ENCODE measurements at places on chromosomes 1 and 21.

GRCh38 chr1:93056214-93056613, 22.9 kb upstream of the MTF2 start:
- DNase-seq = peak; percentile 55

DNA sequence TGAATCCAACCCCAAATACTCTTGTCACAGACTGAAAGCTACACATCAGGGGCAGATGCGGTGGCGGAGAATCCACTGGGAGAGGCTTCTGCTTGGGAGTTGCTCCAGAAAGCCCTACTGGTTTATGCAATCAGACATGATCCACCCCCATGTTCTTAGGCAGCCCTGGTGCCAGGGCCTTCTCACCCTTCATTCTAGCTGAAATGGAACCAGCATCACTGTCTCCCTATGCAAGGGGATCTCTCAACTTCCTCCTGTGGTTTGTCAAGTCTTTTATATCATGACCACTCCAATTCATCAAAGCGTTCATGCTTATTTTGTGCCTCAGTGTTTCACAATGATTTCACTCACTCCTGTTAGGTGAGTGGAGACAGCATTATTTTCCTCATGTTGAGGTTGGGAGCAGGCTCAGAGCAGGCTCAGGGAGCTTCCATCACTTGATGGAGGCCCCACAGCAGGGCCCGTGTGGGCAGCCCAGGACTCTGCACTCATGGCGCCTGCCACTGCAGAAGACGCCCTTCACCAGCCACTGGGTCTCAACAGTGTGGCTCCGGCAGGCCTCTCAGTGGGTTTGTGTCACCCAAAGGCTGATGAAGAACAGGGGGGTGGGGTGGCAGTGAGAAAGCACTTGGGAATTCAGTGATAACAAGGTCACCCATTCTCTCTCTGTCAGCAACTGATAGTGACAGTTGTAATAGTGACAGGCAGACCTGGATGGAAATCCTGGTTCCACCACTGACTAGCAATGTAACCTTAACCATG, 67.1 kb downstream of the CD58 start:
- DNase-seq = no peak

GRCh38 chr21:25581582-25581981, 25.7 kb downstream of the MRPL39 start:
- no peak for DNase-seq

GRCh38 chr21:41207401-41208375, 39.7 kb downstream of the BACE2 start:
- DNase-seq = peak; percentile 76

DNA sequence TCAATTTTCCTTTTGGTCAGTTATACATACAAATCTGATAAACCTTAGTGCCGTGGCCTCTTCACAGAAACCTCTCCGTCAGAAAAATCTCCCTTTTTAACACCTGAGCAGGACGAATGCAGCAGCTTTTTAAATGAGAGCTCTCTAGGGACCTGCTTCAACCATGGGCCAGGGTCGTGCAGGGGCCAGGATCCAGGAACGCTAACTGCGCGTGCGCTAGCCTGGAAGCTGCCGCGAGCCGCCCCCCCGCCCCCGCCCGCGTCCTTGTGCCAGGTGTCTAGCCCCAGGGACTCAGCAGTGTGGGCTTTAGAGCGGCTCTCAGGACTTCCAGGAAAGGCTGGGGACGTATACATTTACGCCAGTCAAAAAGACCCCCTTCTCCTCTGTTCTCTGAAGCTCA, 136.8 kb upstream of the FMN2 start:
- DNase-seq = no peak

DNA sequence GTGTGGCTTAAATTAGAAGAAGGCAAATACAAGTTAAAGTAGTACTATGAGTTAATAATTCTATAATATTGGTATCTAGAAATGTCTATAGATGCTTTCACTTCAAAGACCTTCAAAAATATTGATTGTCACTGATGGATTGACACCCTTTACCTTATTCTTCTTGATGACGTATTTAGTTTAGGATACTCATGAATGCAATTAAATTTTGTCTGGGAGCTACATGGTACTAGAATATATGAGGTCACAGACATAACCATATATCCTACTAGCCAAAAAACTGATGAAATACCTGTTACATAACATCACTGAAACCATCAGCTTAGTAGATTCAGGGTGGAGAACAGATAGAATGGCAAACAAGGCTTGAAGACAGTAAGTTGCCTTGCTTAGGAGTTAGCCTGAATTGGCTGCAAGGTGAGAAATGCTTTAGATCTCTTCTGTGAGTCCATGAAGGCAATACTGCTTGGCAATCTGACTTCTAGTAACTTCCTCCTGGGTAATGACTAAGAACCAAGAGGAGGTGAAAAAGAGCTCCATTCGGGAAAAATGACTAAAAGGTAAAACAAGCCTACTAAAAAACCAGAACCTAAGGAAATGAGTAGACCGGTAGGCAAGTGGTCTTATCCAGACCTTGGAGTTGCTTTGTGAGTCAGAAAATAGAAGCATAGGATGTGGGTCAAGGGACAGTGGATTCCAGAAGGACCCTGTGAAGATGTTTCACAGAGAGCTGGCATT, 16.9 kb upstream of the ARHGAP29 start:
- DNase-seq = no peak

DNA sequence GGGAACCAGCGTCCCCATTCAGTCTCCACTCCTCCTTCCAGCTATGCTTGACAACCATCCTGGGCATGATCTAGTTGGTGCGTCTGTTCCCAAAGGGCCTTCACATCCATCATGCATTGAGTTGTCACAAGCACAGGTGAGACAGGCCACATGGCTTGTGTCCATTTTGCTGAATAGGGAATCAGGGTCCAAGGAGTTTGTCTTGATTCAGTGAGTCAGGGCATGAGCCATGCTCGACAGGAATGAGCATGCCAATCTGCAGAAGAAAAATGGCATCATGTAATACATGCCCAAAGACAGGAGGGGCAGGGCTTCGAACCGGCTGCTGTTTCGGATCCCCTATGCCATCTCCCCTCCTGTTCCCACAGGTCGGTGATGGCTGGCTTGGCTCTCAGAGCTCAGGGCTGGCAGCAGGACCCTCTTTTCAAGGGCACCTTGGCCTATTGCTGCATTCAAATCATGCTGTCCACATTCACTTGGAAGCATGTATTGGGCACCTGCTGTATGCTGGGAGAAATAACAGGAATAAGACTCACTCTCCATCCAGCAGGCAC, 44.5 kb downstream of the PKP1 start:
- DNase-seq = no peak

- no peak for DNase-seq
Measured at GRCh38 chr1:170604889-170605288, 59.0 kb upstream of the PRRX1 start.

DNA sequence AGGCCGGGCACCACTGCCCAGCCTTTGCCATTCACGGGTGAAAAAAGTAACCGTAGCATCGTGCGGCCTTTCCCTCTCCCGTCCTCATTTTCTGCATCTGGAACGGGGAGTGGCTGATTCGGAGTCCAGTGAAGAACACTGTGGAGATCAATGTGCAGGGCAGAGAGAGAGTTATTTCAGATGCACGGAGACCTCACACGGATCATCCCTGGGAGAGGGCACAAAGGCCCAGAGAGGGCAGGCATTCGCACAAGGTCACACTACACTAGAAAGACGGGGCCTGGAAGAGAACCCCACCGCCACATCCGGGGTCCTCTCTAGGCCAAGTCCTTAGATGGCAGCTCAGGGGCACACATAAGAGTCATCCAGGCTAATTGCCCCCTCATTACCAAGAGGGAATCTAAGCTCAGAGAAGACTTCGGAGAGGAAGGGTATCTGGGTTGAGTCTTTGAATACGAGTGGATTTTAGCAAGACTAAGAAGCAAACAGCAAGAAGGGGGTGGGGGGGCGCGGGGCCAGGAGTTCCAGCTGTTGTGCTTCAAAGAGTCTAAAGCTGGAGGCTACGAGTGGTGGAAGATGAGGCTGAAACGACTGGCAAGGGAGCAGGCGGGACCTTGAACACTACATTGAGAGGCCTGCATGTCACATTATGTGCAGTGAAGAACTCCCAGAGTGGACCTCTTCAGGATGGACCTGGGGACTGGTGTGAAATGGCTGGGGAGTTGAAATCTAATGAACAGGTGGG, 857 bp downstream of the GPX7 start:
- peak; percentile 50 for DNase-seq

DNA sequence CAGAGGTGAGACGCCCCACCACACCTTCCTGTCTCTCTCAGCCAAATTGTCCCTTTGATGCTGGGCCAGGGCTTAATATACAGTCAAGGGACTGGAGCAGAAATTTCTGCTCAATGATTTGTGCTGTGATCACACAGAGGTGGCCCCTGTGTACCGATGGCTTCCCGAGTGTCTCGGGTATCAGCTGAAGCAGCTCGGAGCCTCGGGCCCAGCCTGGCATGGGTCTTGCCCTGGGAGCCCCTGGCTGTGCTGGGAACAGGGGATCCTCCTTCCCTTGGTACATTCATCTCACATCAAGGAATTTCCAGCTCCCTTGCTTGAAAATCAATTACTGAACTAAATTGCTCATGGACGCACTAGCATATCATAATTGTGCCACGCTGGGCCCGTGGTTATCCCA, 148.8 kb upstream of the C1orf174 start:
- no peak for DNase-seq

GRCh38 chr1:11198257-11198656, 9.1 kb downstream of the ANGPTL7 start:
- DNase-seq = no peak

DNA sequence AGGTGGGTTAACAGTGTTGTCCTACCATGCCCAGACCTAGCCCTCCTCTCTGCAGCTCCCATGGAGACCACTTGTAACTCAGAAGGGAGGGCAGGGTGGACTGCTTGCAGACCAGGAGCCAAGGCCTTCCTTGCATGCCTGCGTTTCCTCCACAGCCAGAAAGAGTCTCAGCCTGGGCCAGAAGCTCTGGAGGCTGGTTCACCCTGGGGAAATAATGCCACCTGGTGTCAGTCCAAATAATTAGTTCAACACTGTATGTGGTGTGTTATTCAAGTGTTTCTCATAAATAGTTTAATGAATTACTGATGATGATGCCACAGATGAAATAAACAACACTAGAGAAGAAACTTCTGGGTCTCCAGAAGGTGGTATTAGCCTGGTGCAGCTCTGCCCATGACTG, 16.9 kb upstream of the VANGL1 start:
- DNase-seq = no peak

GRCh38 chr1:199758626-199759255, 268.8 kb upstream of the NR5A2 start:
- DNase-seq = peak; percentile 15

DNA sequence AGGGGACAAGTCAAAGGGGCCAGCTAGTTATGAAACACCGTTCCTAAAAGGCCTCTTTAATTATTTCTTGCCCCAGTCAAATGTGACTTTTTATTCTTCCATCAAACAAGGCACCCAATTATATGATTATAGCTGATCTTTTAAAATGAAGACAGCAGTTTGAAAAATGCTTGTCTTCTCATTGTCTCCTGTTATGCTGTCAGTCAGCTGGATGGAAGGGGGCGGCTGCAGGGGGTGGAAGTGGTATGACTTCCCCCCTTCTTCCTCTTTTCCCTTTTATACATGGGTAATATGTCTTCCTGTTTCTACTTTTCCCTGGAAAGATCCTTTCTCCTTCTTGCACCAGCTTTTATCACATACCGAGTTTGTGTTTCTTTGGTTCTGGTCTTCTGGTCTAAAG, 25.8 kb upstream of the KCNA10 start:
- DNase-seq = no peak

DNA sequence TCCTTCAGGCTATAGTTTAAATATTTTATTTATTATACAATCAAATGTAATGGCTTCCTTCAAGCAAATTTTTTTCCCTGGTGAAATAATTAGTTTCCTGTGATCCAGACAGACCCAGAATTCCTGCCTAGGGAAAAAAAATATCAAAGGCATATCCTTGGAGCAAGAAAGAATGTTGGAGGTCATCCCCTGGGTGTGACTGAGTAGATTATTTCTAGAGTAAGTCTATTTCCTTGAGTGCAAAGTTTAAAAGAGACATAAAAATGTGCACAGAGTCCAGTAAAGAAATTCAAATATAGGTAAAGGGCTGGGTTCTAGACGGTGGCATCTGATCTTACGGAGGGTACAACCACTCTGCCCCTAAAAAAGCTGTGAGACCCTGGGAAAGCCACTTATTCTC, 32.2 kb upstream of the SAMD13 start:
- DNase-seq = no peak

- no peak for DNase-seq
Measured at GRCh38 chr1:66443793-66444192, 90.2 kb upstream of the SGIP1 start.

DNA sequence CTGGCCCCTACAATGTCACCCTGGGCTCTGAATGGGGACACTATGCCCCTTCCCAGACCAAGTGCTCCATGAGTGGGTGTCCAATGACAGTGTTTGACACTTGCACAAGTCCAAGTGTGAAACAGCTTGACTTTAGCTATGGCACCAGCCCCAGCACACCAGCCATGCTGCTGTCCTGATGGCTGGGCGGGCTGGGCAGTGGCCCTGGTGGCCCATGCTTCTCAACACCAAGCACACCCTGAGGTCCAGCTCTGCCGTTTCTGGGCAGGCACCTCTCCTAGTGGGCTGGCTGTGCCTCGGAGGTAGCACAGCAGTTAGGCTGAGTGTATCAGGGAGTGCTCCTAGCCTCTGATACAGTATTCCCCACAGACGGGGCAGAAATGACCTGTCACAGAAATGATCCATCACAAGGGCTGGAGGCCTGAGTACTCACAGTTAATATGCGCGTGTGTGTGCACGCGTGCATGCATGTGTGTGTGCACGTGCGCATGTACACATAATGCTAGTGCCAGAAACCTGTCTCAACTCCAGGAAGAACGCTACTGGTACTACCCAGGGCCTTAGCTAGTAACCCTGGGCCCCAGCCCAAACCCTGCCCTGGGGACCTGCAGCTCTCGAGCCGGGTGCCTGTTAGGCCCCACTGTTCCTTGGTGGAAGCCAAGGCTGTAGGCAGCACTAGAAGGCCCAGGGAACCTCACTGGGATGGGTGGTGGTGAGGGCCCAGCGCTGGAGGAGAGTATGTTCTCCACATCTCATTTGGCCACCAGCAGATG, 134.0 kb downstream of the DMRTB1 start:
- DNase-seq = no peak

DNA sequence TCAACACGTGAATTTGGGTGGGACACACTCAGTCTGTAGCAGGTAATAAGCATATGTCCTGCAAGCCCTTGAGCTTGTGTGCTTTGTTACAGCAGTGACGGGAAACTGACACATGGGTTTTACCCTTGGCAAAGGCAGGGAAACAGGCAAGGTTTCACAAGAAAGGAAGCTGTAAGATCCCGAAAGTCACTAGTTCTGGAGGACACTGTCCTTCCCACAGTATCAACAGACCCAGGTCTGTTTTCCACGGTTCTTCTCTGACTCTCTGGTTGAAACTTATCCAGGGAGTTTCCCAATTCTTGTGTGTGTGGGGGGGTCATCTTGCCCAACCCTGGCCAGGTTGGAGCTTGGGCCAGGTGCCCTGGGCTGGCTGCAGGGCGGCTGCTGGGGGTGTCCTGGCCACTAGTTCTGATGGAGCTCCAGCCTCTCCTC, 29.3 kb upstream of the ZBTB21 start:
- peak; percentile 41 for DNase-seq

- peak; percentile 56 for DNase-seq
Measured at GRCh38 chr1:9443913-9444445, 95.3 kb upstream of the SLC25A33 start.

- DNase-seq = no peak
Measured at GRCh38 chr1:59570524-59570923, 244.2 kb upstream of the HOOK1 start.

GRCh38 chr1:30744060-30744756, 13.4 kb downstream of the LAPTM5 start:
- no peak for DNase-seq
